ENCODE measurements at places on chromosomes 12 and 14.

GRCh38 chr14:96574633-96575632 lies 72.8 kb downstream of the PAPOLA start:
- DNase-seq = no peak

DNA sequence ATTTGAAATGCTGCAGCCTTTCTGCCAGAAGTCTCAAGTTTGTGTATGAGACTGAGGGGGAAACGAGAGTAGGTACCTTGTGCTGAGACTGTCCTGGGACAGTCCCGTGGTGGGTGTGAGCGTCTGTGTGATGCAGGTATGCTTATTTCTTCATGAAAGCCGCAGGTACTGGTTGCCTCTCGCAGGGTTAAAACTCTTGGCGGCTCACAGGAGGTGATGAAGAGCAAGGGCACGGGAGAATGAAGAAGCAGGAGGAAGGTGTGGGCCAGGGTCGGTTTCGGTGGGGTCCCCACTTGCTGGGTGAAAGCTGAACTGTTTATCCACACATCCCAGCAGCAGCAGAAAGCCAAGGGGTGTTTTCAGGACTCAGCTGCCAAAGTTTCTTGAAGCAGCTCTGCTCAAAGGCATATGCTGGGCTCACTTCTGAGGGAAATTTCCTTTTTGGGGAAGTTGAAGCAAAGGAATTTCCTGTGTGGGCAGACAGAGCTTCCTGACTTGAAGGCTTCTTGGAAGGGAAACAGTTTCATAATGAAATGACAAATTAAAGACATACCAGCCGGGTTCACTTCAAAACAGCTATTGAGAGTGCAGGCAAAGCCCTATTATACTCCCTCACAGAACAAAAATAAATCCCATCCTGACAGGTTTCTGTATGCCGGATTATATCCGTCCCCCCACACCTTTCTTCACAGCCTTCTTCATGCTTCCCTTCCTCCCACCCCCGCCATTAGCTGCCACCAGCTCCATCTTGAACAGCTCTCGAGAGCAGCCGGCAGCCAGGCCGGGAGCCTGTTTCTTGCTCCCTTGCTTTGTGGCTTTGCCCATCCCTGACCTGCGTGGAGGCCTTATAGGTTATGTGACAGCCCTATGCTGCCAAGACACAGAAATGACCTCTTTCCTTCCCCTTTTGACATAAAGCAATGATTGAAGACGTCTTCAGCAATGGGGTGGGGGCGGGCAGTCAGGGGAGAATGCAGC lies 116.6 kb downstream of the ETV6 start:
- DNase-seq = peak; percentile 88

DNA sequence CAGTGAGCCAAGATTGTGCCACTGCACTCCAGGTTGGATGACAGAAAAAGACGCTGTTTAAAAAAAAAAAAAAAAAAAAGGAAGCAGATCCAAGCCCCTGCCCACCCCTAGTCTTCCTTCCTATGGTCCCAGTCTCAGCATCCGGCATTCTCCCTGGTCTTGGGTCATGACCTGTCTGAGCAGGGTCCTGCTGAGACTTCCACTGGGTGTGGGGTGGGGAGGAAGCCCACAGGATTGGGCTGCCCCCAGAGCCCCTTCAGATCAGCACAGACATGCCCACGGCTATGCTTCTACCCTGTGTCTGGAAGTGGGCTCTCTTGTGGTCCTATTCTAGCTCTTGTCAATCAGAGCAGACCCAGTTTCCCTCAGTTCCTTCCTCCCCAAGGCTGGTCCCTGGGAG lies 12.6 kb upstream of the PLEK2 start:
- no peak for DNase-seq

DNA sequence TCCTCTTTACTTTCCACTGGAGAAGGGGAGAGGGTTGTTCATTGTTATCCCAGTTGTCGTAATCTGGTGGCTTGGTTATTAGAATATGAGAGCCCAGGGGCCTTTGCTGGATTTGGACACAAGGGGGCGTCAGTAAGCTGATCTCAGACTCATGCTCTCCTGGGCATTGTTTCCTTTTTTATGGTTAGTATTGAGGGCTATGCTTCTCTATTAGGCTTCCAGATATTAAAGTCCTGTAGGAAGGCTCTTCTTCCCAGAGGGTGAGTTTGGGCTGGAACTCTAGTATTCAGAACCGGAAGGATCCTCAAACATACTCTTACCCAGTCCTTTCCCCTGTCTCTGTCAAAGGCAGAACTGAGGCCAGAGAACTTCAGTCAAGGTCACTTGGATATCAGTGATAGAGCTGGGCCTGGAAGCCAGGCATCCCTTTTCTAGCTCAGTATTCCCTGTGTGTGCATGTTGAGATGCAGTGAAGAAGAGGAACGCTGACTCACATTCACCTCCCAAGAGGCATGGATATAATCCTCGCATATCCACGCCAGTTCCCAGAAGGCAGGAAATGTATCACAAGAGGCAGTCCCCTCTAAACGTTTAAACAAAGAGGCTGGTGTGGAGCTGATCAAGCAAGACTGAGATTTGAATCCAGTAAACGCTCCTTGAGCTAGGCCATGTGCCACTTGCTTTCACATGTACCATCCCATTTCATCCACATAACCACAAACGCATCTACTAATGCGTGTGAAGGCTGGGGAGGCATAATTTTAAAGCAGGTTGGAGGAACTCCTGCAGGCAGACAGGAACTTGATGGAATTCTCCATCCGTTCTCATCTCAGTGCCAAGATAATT lies 41.6 kb downstream of the UBE3B start:
- DNase-seq = peak; percentile 23

- no peak for DNase-seq
Observed at GRCh38 chr14:90624227-90624626, 192.0 kb downstream of the TTC7B start.

GRCh38 chr14:96251656-96252155 lies 4.3 kb upstream of the BDKRB1 start:
- no peak for DNase-seq

GRCh38 chr12:121345151-121345815 lies 6.9 kb downstream of the ANAPC5 start:
- DNase-seq = no peak

DNA sequence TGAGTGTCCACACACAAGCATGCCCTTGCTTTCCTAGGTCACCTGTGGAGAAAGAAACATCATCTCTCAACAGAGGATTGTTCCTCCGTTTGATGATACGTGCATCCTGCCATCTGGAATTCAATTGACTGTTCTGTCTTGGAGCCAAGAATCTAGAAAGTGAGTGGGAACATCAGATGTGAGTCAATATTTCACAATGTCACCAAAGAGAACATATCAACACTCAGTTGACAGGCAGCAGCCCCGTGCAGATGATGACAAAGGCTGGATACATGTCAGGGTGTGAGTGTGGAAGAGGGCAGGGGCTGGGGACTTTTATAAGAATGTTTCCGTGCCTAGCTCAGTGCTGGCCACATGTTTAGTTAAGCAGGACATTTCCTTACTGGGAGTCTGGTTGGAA lies 76.1 kb downstream of the TBC1D30 start:
- DNase-seq = no peak

DNA sequence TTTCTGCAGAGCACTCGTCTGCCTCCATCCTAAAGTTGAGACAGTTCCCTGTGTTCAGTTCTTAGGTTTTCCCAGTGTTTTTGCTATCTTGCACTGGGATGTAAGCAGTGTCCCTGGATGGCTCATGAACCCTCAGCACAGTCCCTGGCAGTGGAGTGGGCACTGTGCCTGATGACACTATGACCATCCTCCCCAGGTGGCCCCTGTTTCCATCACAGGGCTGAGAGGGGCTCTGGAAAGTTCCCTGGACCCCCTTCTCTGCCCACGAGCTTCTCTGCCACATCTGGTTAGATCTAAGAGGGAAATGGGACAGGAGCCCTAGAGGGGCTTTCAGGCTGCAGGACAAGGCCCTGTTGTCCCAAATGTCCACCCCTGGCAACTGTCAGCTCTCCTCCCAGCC lies 249.8 kb upstream of the SFSWAP start:
- DNase-seq = no peak
